ENCODE measurements at places on chromosomes 3 and 15.

DNA sequence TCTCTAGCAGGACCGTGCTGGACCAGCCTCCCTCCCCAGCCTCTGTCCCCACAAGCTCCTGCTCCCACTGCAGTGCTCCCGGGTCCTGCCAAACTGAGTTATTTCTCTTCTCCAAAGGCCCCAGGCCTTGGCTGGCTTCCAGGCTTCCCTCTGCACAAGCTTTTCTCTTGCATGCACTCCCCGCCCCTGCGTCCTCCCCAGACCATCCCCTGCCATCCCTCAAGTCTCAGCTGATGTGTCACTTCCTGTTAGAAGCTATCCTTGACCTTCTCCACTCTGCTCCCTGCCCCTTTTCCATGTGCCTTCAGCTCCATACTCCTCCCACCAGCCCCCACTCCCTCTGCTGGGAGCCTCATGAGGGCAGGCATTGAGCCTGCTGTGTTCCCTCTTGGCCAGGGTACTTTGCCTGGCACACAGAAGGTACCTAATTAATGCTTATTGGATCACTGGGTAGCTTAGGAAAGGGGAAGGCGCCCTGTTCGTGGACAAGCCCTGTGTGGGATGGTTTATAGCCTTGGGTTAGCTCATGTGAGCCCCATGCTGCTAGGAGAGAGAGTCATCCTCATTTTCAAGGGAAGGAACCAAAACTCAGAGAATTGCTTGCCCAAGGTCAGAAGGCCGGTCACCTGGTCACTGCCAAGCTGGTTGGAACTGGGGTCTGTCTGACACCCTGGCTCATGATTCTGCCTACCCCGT lies 56.4 kb downstream of the FEM1B start:
- DNase-seq = peak; percentile 71

DNA sequence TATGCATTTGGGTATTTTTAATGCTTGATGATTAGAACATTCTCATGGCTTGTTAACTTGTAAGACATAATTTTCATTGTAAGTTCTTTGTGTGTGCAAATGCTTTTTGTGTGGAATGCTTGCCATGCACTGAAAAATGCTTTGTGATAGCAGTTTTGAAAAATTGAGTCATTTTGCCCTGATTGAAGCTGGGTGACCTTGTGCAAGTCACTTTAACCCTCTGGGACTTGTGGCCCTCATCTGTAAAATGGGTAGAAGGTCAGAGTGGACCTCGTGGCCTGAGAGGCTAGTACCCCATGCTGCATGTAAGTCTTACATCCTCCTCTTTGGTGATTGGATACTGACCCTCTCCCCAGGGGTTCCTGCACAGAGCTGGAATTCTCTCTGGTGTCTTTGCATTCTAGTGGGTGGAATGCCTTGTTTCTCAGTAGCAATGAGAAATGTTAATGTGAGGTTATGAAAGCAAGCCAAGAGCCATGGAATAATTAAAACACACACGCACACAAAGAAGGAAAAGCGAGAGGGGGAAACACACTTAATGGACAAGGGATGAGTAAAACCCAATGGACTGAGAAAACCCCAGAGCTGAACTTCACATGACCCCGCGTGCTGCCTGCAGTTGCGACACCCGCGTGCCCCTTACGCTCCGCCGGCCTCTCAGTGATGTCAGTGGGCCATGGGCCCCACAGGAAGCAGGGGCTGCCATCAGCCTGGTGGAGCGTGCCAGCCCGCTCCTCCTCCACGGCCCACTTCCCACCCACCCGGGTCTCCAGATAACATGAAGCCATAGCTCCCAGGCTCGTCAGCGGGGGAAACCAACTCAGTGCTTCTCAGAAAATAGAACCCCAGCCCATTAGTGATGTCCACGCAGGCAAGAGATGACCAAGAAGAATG lies 44.0 kb downstream of the SMAD3 start:
- DNase-seq = peak; percentile 98

GRCh38 chr3:197541756-197542539 lies 13.8 kb downstream of the BDH1 start:
- DNase-seq = peak; percentile 86

DNA sequence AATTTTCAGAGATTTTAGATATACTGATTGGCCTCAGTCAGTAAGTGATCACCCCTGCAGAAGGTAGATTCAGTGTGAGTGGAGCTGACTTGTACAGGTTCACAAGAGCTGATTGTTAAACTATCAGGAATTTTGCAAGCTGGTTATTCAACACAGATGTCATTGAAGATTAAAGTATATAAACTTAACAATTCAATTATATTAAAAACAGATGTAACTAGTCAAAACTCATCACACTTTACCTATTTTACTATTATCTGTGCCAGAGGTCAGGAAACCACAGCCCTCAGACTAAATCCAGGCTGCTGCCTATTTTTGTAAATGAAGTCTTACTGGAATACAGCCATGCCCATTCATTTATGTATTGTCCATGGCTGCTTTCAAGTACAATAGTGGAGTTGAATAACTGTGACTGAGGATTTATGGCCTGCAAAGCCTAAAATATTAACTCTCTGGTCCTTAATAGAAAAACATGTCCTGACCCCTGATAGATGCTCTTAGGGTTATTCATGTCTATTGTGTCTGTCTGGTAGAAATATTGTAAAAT lies 429.3 kb upstream of the PDZRN3 start:
- DNase-seq = no peak

GRCh38 chr15:78811124-78811824 lies at the start of gene ADAMTS7:
TSS of gene ADAMTS7 (minus strand) at chr15:78811464. CDS start at chr15:78811220, 244 bp downstream.
- peak; percentile 37 for DNase-seq

DNA sequence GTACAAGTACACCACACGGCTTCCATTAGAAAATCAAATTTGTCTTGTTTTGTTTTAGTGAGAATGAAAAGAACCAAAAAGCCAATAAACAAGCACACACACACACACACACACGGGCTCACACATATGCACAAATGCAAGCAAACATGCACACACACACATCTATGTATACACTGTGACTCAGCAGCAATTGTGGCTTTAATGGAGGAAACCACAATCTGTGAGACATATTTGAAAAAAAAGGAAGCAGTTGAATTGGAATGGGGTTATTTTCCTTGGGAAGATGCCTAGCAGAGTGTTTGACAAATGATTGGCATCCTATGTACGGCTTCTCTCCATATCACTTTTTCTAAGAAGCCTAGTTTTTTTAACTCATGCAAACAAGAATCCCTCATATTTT lies 201.1 kb upstream of the ARRDC4 start:
- peak; percentile 94 for DNase-seq

GRCh38 chr3:105647047-105647446 lies 221.8 kb downstream of the CBLB start:
- peak; percentile 96 for DNase-seq

DNA sequence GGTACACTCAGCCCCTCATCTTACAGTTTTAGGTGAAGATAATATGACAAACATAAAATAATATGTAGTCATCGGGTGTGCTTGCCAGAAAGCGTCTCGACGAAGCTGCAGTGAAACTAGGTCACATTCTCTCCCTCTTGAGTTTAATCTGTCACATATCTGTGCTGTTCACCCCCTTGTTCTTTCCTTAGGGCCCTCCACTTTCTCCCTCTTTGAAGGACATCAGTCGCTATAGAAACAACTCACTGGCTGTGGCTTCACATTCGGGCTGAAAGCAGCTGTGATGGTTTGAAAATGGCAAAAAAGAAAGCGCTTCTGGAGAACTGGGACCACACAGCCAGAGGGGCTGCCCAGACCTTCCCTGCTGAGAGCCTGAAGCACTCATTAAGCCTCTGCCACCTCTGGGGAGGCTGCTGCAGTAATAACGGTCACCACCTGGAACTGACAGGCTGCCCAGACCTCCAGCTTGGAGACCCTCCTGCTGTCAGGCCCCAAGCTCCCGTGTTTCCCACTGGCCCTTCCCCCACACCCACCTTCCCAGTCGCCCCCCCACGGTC lies 50.3 kb downstream of the ABTB1 start:
- DNase-seq = no peak

- no peak for DNase-seq
Measured at GRCh38 chr15:75545064-75545463, 34.1 kb downstream of the PTPN9 start.

- DNase-seq = no peak
Measured at GRCh38 chr3:115162759-115163158, 15.7 kb upstream of the ZBTB20 start.

DNA sequence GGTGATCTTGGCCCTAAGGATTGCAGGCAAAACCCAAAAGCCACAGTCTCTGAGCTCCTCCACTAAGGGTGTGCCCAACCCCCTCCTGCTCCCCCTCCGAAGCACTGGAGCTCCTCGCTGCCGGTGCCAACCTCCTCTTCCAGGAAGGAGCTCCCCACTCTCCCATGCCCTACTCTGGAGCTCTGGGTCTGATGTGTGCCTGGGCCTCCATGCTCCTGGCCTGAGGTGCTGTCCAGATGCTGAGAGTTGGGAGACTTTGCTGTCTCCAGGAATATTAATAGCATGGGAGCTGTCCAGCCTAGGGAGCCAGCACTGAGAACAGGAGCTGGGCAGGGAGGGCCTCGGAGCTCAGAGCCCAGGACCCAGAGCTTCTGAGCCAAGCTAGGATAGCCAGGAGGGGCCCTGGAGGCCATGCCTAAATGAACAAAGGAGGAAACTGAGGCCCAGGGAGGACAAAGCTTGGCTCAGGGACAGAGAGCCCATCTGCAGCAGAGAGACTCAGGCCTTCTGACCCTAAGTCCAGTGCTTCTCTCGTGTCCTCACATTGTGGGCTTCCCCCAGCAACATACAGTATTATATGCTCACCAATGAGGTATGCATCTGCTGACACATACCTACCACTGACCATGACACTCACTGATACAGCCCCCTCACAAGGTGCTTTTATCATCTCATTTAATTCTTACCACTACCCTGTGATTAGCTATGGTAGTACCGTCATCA lies 36.9 kb upstream of the HERC1 start:
- peak; percentile 87 for DNase-seq

DNA sequence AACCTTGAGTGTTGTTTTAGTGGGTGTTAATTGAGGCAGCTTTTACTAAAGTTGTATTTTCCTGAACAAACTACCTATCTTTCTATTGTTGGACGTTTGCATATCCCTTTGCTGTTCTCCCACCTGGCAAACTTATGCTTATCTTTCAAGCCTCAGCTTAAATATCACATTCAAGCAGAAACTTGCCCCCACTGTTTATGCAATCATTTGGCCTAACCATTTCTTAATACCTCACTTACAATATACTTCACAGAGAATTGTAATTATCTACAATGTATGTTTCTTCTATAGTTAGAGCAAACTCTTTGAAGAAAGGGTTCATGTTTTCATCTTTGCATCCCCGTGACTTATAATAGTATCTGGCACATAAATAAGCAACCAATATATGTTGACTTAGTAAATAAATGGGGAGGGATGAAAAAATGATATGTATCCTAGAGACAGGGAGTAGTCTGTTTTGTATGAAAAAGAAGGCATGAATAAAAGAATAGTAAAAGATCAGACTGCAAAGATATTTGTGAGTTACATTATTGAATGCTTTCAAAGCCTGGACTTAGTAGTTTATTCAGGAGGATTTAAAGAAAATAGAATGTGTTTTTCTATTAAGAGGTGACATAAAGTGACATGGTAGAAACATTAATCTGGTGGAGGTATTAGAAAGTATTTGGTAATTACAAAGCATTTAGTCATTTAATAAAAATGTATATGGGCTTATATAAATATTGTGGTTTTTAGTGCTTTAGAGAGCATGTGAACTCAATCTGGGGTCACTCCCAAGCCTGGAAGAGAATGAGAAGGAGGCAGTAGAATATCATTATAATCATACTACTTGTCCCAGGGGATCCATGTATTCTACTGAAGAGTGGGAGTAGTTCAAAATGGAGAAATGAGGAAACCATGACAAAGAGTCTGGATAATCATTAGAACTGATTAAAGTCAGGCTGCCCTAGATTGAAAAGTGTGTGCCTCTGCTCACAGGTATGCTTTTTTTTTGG lies 60.0 kb upstream of the DCBLD2 start:
- DNase-seq = peak; percentile 84

- no peak for DNase-seq
Measured at GRCh38 chr3:179700716-179701115, 47.9 kb downstream of the USP13 start.

DNA sequence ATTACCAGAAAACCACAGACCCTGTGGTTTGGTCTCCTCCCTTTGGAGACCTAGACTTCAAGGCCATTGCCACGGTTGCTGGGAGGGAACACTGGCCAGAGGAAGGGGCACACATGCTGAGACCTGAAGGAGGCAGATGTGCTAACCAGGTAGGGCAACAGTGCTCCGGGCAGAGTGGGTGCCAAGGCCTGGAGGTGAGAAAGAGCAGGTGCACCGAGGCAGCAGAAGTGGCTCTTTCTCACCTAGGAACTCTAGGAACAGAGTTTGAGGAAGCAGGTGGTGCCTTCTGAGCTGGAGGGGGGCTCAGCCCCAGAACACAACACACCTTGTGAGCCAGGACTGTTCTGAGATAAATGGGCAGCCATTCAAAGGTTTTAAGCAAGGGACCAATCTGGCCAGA lies 106.1 kb downstream of the MEGF11 start:
- DNase-seq = no peak

DNA sequence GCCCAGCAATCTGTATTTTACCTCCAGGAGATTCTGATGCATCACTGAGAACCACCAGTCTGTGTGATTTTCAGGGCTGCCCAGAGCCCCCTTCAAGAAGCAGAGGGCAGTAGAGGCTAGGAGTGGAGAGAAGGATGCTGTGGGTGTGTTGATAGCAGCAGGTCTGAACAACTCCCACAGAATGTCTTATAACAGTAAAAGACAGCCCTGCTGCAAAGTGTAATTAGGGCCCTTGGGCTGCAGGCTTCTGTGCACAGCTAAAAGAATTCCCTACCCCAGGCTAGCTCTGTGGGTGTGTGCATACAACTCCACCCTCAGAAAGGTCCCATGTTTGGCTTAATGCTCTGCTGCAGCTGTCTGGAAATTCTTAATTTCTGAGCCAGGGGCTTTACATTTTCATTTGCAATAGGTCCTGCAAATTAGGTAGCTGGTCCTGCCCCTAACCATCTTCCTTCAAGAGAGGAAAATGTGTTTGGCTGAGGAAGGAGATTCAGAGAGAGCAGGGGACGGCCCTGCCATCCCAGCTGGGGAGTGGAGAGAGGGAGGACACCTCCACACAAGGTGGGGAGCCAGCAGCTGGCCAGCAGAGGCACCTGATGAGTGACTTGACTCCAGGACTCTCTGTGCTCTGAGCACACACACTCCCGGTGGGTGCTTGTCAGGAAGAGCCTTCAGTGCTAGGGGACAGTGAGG lies 43.2 kb upstream of the RAB6B start:
- DNase-seq = no peak
